ENCODE measurements at places on chromosomes 13 and 19. TPM values are rescaled to one million over a fixed set of nuclear protein-coding genes. Genes with fewer than 3 reads are reported as not detected.

RAD23A gene
- 100 TPM for total RNA-seq

- no peak overlapping the region for H3K4me3 ChIP-seq
- no peaks in the 10 kb centered on the region for H3K36me3 ChIP-seq
- H3K27ac ChIP-seq: no peak overlapping the region
- no peaks in the 10 kb centered on the region for H3K4me1 ChIP-seq
- DNase-seq: no peak
Measured at GRCh38 chr13:95356916-95357315, 55.7 kb upstream of the ABCC4 start.

- no peak overlapping the region for H3K27ac ChIP-seq
- H3K4me3 ChIP-seq: no peak overlapping the region
- peaks cover 37% of the 10 kb centered on the region for H3K27me3 ChIP-seq
- H3K36me3 ChIP-seq: no peaks in the 10 kb centered on the region
Measured at GRCh38 chr19:42172261-42172660, 40.0 kb upstream of the POU2F2 start.

DNA sequence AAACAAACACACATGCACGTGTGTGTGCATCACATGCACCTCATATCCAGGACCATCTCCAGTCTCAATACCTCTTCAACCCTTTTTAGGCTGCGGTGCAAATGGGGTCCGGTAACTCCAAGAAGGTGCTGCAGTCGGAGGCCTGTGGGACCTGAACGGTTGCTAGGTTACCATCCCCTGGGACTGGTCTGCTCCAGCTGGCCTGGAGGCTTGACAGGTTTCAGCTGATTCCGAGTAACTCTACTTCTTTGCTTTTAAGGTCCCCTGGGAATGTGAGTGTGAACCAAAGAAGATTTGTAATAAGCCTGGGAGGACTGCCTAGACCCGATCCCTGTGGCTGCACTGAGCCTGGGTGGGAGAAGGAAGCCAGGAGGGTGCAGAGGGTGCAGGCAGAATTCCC is 117.5 kb downstream of the CCNA1 start:
- H3K27ac ChIP-seq: no peak overlapping the region
- no peaks in the 10 kb centered on the region for H3K4me1 ChIP-seq
- H3K27me3 ChIP-seq: no peaks in the 10 kb centered on the region
- DNase-seq: no peak
- no peaks in the 10 kb centered on the region for H3K36me3 ChIP-seq

ZNF225 gene
- 2.1 TPM for total RNA-seq

DNA sequence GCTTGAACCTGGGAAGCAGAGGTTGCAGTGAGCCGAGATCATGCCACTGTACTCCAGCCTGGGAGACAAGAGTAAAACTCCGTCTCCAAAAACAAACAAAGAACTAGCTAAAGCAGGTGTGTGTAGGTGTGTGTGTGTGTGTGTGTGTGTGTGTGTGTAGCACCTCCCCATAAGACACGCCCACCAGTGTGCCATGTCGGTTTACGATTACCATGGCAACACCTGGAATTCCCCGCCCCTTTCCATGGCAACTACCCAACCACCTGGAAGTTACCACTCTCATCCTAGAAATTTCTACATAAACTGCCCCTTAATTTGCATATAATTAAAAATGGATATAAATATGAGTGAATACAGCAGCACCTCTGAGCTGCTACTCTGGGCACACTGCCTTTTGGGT is 80.9 kb upstream of the ADGRE5 start:
- peaks cover 7% of the 10 kb centered on the region for H3K27me3 ChIP-seq
- no peak overlapping the region for H3K27ac ChIP-seq
- no peak overlapping the region for H3K4me3 ChIP-seq
- no peaks in the 10 kb centered on the region for H3K4me1 ChIP-seq
- no peaks in the 10 kb centered on the region for H3K36me3 ChIP-seq
